Mucosa of descending colon (tissue), 3 donors: ENCODE measurements at places on chromosomes 3 and 15. TPM values are rescaled to one million over a fixed set of nuclear protein-coding genes. Genes with fewer than 3 reads are reported as not detected.

GRCh38 chr3:71307991-71308697 lies 275.4 kb downstream of the FOXP1 start:
- no peak for DNase-seq

DNA sequence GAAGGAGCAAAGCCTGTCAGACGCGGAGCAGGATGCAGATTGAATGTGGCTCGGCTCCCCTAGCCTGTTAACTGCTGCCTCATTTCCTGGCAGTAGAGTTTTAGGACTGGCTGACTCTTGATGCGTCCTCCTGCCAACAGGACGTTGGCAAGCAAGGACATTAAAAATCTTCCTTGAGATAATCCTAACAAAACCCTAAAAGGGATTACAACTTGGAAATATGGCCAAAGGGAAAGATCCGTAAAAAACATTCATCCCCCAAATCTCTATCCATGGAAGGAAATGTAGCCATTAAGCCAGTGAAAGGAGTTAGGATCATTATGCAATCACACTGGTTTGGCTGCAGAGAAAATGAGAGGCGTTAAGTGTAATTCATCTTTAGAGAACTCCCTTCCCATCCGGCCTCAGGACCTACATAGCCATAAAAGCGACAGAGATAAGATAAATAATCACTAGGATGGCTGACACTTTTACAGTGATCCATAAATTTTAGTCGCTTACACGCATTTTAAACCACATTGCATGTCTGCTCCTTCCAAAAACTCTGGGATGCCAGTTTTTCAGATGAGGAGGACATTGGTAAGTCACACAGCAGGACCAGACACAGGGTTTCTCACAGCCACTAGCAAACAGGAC lies 44.5 kb upstream of the C3orf80 start:
- no peak for DNase-seq

DNA sequence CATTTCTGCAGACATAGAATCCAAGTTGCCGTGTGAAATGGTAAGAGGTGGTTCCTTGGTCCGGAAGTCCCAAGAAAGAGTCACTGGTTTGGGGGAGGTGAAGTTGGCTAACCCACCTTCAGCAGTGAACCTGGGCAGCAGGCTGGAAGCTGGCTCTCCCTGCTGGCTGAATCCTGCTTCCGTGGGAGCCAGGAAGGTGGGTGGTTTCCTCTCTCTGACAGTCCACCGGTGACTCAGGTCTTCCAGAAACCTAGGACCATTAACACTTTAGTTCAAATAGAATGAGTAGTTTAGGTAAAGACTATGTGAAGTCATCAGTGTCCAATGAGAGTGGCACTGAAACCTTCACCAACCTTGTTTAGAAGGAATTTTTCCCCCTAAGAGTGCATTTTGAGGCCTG lies 87.4 kb upstream of the CACNA2D3 start:
- no peak for DNase-seq

NDN gene
- 13.4 TPM for total RNA-seq

FGF12 gene
- 3.3 TPM for total RNA-seq

SNTN gene
- not detected for total RNA-seq

DNA sequence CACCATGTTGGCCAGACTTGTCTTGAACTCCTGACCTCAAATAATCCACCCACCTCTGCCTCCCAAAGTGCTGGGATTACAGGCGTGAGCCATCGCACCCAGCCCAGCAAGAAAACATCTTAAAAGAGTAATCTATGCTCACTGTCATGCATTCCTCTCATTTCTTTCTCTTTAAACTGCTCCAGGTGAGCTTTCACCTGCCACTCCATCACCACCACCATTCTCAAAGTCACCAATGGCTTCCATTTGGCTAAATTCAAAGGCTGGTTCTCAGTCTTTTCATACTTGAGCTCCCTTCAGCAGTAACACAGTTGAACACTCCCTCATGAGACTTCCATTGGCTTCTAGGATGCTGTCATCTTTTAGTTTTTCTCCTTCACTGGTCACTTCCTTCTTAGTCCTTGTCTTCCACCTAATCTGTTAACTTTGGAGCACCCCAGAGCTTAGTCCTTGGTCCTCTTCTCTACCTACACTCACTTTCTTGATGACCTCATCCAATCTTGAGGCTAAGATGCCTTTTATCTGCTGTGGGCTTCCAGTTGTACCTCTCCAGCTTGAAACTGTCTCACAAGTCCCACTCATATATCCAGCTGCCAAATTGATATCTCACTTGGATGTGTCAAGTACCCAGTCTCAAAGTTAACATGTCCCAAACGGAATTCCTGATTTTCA lies 27.0 kb upstream of the ESYT3 start:
- no peak for DNase-seq

SLC38A3 gene
- not detected for total RNA-seq

MAGI1 gene
- 45.6 TPM for total RNA-seq

FEZF2 gene
- total RNA-seq, result not detected

DNA sequence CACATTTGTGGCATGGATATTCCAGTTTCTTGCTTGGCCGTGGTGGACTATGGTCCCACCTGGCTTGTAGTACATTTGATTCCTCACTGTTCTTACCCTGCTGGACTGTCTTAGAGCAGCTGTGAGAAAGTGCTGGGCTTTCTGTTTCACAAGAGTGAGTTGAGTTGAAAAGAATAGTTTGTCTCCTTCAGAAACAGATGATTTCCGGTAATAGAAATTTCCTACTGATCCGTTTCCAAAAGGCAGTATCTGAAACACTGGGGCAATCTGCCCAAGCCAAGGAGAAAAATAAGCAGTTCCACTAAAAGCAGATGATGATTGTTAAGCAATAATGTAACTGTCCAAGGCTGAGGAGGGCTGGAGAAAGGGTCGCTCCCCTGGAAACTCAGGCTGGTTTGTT lies 96.0 kb downstream of the SUCLG2 start:
- DNase-seq, result no peak

DNA sequence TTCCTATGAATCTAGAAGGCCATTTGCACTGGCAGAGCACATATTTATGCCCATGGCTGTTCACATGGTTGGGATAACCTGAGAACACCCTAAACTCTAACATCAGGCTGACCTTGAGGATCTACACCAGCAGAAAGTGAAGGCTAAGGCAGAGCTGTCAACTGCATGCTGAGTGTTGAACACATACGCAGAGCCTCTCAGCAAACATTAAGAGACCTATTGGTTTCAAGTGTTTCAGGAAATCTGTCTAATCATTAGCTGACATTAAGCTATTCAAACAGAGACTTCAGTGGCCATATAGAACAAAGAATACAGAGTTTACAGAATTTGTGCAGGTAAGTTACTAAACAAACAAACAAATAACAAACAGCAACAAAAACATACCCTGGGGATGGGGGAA lies 16.1 kb upstream of the SEC61A1 start:
- no peak for DNase-seq

CLDN18 gene
- not detected for total RNA-seq

ZNF502 gene
- 7.7 TPM for total RNA-seq

EPB42 gene
- not detected for total RNA-seq

- DNase-seq, result no peak
Observed at GRCh38 chr15:70473581-70474370, 289.6 kb downstream of the UACA start.

- DNase-seq, result no peak
Observed at GRCh38 chr3:45944830-45945620, 1.8 kb downstream of the CXCR6 start.

- no peak for DNase-seq
Observed at GRCh38 chr15:100020614-100021013, 287.4 kb upstream of the LYSMD4 start.

CALML4 gene
- 122 TPM for total RNA-seq

DNA sequence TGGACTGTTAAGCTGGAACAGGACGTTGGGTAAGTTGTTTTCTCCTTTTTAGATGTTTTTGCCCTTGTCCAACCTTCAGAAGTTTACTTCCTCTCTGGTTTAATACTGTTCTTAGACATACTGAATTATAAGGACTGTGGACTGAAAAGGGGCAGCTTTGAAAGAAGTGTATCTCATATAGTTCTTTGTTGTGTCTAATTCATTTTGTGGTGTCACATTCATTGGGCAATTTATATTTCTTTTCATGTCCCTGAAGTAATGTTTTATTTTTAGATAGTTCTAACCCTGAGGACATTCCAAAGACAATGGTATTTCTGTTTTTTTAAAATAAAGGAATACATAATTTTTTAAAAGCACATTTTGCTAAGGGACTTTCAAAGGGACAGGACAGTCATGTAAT lies 45.2 kb downstream of the TMEM108 start:
- DNase-seq, result no peak

DNA sequence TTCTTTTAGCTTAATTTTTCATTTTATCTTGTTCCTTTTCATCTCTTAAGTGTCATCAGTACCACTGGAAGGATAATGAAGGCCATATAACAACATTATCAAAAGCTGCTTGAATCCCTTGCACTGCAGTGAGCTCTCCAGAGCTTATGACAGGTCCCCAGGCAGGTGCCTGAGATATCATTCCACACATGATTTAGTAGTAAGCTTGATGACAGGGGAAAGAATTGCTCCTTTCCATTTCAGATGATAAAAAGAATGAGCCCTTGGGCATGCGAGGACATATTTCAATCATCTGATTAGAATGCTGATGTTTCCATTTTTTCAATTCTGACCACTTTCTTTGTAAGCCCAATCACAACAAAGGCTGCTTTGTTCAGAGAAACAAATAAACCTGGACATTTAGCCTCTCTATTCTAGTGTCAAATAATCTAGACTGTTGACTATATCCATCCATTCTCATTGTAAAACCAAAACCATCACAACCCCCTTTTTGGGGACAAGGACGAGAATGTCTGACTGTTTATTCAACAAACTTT lies 567.8 kb downstream of the IGSF11 start:
- DNase-seq, result no peak

DNA sequence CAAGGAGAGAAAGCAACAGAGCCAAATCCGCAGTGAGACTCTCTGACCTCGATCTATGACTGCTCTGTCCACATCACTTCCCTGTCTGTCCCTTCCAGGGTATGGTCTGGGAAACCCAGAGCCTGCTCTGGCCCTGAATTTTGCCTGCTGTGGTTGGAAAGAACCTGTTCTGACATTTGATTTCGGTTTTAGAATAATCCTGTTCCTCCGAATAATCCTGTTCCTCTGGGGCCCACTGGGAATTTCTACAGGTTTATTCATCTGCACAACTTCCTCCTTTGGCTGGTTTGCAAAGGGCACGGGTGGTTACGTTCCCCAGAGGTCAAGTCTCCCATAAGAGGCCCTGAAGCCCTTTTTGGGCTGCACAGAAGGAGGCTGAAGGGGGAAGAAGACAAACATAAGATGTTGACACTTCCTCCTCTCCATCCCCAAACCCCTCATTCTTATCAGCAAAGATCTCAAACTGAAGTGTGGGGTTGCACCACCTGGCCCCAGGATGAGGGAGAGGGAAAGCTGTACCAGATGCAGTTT lies 10.6 kb downstream of the LAMP3 start:
- DNase-seq, result no peak

DNA sequence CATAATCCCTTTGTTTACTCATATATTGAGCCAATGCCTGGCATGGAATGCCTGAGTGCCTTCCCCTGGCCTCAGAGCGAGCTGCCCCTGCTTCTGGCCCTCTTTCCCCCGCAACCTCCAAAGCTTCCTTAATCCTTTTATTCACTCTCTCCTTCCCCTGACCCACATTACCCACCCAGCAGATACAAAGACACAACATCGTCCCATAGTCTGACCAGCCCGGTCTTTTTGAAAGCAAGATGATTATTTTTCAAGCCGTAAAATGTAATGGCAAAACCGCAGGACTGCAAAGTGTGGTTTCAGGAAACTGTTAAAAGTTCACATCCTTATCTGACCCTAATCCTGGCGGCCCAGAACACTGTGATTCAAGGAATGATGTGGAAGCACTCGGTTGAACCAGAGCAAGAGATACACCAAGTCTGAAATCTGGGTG lies 78.4 kb upstream of the LRTM1 start:
- DNase-seq, result no peak

DNA sequence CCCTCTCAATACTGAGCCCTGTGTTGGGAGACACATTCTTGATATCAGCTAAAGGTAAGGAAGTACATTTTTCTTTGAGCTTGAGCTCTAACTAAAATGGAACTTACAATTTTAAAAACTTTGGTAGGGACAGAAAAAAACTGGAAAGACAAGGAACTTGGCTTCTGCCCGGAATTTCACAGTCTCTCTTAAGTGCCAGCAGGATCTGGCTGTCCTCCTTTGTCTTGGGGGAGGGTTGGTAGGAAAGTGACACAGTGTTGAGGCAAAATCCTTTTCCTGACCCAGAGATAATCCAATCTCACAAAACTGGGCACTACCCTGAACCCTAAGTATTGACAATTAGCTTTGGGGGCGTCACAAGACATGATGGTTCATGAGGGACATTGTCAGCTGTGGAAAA lies 45.3 kb downstream of the ZPLD1 start:
- DNase-seq, result no peak

ESYT3 gene
- total RNA-seq, result 1.0 TPM

GRCh38 chr3:29370476-29371420 lies 89.9 kb downstream of the RBMS3 start:
- DNase-seq, result no peak

GRCh38 chr15:94231723-94232468 lies 535 bp downstream of the MCTP2 start:
- DNase-seq, result peak; percentile 38

EPHB1 gene
- 0.31 TPM for total RNA-seq
